ENCODE measurements at places on chromosomes 12 and 14. TPM values are rescaled to one million over a fixed set of nuclear protein-coding genes. Genes with fewer than 3 reads are reported as not detected.
A peak's percentile ranks its signal among the peaks of the same experiment; 100 is the strongest.

GRCh38 chr14:42002141-42002540, 395.5 kb downstream of the LRFN5 start:
- no peak for DNase-seq

The GMFB gene
- total RNA-seq, result 70.6 TPM

The TAMALIN gene
- 13.5 TPM for total RNA-seq

GRCh38 chr12:108131657-108132126, 2.6 kb downstream of the WSCD2 start:
- no peak for DNase-seq

GRCh38 chr12:115820656-115821055, 456.8 kb downstream of the MED13L start:
- DNase-seq, result no peak

- DNase-seq, result no peak
Measured at GRCh38 chr12:110475426-110475825, 6.8 kb downstream of the FAM216A start.

DNA sequence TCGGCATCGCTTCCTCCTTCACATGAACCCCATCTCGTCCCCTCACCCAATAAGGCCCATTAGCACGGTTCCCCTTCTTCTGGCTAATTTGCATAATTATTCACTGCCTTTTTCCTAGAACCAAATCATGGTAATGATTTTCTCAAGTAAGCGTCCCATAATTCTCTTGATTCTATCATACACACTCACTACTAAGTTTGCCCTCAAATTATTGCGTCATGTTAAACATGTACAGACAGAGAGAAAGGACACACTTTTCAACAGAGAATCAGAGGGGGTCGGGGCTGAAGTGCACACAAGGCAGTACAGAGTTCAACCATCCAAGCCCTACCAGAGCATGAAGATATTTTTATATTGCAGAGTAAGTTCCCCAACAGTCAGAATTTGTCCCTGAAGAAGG, 256.6 kb downstream of the FOXN3 start:
- no peak for DNase-seq

DNA sequence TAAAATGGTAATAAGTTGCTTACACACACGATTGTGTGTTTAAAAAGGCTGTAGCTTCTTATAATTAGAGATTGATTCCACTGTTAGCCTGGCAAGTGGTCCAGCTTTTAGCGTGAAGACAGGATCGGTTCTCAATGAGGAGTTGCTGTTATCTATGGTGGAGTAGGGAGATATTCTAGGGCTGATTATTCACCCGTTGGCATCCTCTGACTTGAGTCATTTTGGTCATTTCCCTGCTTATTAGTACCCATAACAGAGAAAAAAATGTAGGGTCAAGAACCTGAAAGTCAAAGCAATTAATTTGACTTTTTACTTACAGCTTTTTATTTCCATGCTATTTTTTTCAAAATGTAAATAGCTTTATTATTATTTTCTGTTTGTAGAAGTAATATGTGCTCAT, 76.0 kb downstream of the KCNK13 start:
- DNase-seq, result no peak

GRCh38 chr12:581321-581720, 81.9 kb downstream of the NINJ2 start:
- DNase-seq, result no peak

DNA sequence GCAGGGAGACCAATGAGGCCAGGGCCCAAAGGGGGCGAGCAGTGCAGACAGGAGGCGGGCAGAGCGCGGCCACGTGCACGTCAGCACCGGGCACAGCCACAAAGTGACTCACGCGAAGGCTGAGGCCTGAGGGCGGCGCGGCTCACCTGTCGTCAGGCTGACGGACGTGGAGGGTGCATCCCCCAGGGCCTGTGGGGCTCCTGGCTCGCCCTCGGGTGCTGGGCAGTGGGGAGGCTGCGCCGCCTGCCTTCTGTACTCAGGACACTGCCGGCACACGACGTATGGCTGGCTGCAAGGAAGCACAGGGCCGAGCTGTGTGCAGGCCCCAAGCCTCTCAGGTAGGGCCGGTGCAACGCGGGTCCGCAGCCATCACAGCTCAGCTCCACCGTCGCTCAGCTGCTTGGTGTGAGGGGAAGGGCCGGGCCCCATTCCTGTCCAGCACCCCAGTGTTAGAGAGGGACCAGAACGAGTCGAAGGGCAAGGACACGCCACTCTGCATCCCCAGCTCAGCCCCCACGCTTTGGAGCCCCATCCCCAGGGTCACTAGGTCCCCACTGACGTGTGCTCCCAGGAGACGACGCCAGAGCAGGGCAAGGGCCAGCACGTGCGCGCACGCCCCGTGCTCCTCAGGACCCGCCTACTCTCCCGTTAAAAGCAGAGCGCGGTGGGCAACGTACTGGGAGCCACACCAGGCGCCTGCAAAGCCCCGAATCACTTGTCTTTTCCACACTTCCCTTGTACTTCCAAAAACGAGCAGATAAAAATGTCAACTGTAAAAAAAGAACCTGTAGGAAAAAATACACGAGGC, 24.8 kb upstream of the GOLGA3 start:
- no peak for DNase-seq

The MGST1 gene
- 0.94 TPM for total RNA-seq

- DNase-seq, result no peak
Measured at GRCh38 chr12:26750531-26751175, 82.3 kb downstream of the ITPR2 start.

DNA sequence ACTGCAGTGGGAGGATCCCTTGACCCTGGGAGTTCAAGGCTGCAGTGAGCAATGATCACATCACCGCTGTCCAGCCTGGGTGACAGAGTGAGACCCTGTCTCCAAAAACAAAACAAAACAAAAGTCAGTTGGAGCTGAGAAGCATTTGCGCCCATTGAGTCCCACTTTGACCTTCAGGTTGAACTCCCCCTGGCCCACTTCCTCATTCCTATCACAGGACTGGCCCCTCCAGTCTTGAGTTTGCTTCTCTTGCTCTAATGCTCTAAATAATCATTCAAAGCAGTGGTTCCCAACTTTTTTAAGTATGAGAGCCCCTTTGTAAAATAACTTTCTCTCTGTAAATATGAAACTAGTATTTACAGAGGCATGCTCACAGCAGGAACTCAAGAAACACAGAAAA, 28.0 kb upstream of the GSC start:
- no peak for DNase-seq

The CCDC198 gene
- not detected for total RNA-seq

- DNase-seq, result no peak
Measured at GRCh38 chr12:99745121-99745520, 97.6 kb downstream of the GARIN6 start.

DNA sequence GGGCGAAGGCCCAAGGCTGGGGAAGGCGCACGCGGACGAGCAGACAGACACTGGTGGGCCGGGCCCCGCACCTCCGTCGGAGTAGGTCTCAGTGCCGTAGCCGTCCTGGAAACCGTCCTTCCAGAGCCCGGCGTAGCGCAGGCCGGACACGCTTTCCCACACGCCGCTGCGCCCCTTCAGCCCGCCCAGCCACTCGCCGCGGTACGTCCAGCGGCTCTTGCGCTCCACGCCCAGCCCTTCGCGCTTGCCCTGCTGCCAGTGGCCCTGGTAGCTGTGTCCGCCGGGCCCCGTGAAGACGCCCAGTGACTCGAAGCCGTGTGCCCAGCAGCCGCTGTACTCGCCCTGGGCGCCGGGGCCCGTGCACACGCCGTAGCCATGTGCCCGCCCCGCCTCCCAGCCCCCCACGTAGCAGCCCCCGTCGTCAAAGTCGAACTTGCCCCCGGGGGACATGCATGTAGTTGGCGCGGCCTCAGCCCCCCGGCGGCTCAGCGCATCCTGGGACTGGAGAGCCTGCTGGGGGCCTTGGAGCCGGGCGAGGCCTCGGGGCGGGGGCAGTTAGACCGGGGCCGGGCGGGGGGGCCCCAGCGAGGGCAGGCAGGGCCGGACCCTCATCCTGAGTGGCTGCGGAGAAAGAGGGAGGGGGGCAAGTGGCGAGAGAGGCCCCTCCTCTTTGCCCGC, 1.4 kb downstream of the JPH4 start:
- DNase-seq, result no peak

- no peak for DNase-seq
Measured at GRCh38 chr14:77313371-77313770, 7.3 kb downstream of the POMT2 start.

The ANO2 gene
- not detected for total RNA-seq

DNA sequence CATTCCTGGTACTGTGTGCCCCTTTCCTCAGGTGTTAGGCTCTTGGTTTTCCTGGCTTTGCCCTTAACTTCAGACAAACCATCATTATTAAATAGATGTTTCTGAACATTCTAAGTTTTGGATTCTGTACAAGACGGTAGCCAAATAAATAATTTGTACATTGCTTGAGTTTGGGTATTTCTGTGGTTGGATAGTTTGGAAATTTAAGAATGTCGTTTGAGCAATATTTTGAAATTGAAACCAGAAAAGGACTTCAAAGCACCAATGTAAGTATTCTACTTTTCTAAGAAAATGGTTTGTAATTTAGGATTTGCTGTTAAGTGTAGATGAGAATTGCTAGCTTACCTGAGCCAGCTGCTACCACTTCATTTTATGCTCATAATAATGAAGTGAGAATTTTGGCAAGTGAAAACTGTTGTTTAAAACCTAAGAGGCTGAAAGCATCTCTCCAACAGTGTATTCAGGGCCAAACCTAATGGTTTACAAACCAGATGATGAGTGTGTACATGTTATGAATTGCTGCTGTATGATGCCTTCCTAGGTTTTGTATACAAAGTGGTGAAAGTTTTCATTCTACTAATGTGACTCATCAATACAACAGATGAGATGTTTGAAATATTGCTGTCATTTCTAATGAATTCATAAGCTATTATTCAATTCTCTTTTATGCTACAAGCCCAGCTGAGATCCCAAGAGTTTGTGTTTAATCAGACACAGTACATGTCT, 181.5 kb upstream of the PRKD1 start:
- no peak for DNase-seq

GRCh38 chr12:20701106-20701505, 6.0 kb downstream of the SLCO1C1 start:
- DNase-seq, result no peak

The DHRS2 gene
- 3.2 TPM for total RNA-seq

The IL22 gene
- total RNA-seq, result 1.5 TPM

- no peak for DNase-seq
Measured at GRCh38 chr12:27025116-27025515, 2.8 kb downstream of the MED21 start.

GRCh38 chr12:118061873-118062843, 1.2 kb upstream of the WSB2 start:
- no peak for DNase-seq

DNA sequence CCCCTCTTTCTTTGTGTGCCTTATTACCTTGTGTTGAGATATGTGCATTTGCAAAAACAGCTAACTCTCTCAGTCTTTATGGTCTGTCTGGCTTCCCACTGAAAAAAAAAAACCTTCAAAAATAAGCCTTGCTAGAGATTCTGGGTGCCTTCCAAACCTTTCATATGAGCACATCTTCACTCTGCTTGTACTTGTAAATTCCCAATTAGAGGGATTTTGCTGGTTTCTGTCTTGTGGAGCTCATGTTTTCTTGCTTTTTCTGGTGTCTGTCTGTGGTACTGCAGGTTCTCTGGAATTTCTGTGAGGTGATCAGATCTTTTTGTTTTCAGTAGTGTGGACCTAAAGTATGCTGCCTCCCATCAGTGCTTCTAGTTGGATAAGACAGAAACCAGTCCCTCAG, 100.1 kb downstream of the PIK3C2G start:
- DNase-seq, result no peak

DNA sequence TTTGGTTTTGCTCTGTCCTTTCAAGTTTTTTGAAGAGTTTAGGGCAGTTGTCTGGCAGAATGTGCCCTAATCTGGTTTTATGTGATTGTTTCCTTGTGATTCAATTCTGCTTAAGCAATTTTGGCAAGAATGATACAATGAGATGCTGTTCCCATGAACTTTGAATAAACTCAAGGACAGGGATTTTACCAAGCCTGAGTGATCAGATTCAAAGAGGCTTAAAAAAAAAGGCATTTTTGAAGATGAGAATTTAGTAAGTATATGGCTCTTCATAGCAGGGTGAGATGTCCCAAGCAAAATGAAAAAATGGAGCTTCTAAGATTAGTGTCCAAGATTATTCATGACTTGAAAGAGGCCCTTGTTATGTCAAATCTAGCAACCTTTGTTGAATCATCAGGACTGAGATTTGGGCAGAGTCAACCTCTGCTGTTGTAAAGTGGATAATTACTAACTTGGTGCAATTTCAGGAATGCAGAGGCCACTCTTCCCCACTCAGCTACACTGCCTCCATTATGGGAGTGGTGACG, 180.6 kb upstream of the NUDT4 start:
- no peak for DNase-seq

The HOXC10 gene
- not detected for total RNA-seq

- DNase-seq, result peak; percentile 31
Measured at GRCh38 chr12:68240975-68241374, 12.4 kb downstream of the IL22 start.

DNA sequence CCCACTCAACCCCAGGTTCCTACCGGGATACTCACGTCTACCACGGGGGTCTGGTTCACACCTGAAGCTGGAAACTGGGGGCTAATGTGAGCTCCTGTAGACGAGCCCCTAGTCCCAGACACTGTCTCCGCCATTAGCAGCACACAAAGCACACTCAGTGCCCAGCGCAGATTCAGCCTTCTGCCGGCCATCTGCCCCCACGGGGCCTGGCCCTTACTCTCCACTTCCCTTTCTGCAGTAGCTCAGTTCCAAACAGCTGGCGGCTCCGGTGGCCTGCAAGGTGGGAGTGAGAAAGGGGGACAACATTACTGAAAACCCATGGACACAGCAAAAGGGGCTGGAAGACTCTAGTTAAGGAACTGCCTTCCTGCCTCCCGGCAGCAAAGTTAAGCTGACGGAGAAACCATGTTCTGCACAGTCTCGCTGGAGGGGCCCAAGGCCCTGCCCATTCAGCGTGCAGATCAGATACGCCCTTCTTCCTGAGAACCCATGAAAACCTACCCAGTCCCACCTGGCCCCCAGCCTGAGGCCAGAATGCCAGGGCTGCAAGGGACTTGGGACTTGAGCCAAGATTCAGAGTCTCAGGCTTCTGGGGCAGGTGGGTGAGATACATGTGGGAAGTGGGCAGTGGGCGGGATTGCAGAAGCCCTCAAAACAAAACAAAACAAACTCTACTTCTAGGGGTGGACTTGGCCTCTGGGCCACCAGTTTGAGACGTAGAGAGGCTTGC, 2.1 kb downstream of the SLC8B1 start:
- no peak for DNase-seq

DNA sequence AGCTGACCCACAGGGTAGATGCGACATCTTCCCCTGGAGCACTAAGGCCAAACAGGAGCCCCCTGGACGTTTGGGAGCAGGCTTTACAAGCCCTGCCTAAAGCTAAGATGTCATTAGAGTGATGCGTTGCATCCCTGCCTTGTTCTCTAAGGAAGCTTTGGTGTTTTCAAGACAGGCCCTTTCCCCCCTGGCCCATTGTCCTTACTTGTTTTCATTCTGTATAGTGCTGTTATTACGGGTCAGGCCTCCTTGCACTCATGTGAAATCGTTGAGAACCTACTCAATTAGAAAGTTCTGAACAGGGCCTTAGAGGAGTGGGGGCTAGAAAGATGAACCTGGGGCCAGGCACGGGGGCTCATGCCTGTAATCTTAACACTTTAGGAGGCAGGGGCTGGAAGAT, 1.7 kb upstream of the PRKCH start:
- DNase-seq, result no peak
